ENCODE measurements at places on chromosomes 2 and 18. TPM values are rescaled to one million over a fixed set of nuclear protein-coding genes. Genes with fewer than 3 reads are reported as not detected.

Gene KRCC1
- 30.9 TPM for total RNA-seq

Gene GALNT5
- 16.3 TPM for total RNA-seq

Gene VWA3B
- not detected for total RNA-seq

Gene PARD3B
- total RNA-seq: 21.1 TPM

- DNase-seq: no peak
Measured at GRCh38 chr2:239455436-239456203, 54.8 kb upstream of the HDAC4 start.

GRCh38 chr2:45840481-45840880 is 189.0 kb downstream of the PRKCE start:
- no peak for DNase-seq

DNA sequence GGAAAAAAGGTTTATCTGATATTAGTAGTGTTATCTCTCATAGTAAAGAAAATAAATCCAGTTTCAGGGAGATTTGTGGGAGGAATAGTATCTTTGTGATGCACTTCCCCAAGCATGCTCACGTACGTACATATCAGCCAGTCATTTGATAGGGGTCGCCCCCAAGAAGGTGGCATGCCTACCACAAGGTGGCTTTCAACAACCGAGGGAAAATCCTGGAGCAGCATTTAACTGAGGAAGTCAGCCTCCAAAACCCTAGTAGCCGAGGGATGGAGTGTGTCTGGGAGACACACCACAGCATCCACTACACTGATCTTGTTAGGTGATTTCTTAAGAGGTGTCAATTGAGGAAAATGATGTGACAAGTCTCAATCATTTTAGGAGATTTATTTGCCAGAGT is 623.9 kb downstream of the NYAP2 start:
- DNase-seq: no peak

DNA sequence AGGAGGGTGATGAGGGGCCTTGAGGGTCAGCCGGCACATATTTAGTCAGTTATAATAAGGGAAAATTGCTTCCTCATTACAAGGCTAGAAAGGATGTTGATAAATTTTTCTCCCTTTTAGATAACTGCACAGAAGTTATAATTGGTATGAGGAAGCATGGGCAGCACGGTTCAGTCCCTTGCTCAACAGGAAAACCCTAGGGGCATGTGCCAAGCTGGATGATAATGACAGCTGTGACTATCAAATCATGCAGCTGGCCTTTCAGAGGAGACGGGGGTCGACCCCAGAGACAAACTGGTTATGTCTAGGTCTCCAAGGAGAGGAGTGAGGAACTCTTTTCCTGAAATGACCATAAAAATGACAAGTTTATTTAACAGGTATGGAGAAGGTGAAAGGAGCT is 448.1 kb upstream of the VRK2 start:
- DNase-seq: no peak

- no peak for DNase-seq
Measured at GRCh38 chr18:10044054-10044453, 130.2 kb downstream of the VAPA start.

GRCh38 chr2:163348857-163349380 is 386.9 kb downstream of the FIGN start:
- peak; percentile 66 for DNase-seq

DNA sequence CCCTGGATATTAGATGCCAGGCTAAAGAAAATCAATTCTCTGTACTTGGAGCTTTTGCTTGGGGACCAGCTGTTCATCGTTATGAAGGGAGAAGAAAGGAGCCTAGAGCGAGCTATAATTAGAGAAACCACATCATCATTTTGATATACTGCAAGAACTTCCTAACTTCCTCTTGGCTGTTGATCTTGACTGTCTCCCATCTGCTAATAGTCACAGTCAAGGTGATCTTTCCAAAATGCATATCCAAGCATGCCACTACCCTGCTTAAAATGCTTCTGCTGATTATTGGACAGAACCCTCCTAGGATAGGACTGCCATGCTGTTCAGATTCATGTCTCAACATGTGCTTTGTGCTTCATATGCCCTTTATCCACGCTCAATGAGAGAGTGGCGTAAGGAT is 54.8 kb downstream of the RAPGEF4 start:
- DNase-seq: no peak

- no peak for DNase-seq
Measured at GRCh38 chr18:47605093-47605492, 325.4 kb downstream of the SMAD2 start.

- no peak for DNase-seq
Measured at GRCh38 chr18:78293540-78293939, 686.1 kb upstream of the SALL3 start.

GRCh38 chr2:203361495-203361894 is 33.3 kb downstream of the ABI2 start:
- no peak for DNase-seq

- no peak for DNase-seq
Measured at GRCh38 chr2:215236131-215236530, 75.7 kb upstream of the ATIC start.

Measured in hepatocyte (in vitro differentiated cells).